ENCODE measurements at places on chromosomes 5 and 9.

GRCh38 chr5:132677191-132677590, 3.4 kb downstream of the IL4 start:
- DNase-seq, result no peak

GRCh38 chr5:157997991-157998504, 139.1 kb upstream of the CLINT1 start:
- DNase-seq, result no peak

DNA sequence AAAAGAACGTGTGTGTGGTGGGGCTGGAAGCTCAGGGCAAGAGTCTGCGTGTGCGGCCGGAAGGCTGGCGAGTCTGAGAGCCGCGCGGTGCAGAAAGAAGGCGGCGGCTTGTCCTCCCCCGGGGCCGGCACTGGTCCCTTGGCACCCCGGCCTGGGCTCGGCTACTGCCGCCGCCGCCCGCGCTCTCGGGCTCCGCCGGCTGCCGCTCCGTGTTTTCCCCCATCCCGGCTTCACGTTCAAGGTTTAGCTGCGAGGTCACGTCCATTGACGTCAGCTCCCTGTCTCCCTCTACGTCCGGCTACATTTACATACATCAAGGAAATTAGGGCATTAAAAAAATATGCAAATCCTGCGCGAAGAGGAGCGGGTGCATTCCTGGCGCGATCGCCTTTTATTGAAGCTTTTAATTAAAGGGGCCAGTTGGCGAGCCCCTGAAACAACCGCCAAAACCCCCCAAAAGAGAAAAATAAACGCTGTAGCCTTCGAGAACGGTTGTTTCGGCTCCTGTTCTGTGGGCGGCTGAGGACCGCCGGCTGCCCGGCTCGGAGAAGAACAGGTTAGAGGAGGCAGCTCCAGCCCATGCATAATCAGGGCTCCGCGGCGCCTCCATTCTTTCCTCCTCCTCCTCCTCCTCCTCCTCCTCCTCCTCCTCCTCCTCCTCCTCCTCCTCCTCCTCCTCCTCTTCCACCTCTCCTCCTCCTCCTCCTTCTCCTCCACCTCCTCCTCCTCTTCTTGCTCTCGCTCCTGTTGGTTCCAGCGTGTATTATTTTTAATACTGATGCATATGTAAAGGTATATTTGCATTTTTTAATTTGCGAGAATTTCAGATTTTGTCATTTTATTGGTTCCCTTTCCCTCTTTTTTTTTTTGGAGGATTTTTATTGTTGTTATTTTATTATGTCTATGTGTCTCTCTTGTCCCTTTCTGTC, 207.0 kb downstream of the MEF2C start:
- peak; percentile 79 for DNase-seq

- DNase-seq, result no peak
These were observed 7.2 kb downstream of the FREM1 start for GRCh38 chr9:14903040-14903439.

All from NCI-H748 treated with DMSO at 0.1 percent for 48 hours (cell line).